ENCODE measurements at places on chromosomes 5 and 9. TPM values are rescaled to one million over a fixed set of nuclear protein-coding genes. Genes with fewer than 3 reads are reported as not detected.

DNA sequence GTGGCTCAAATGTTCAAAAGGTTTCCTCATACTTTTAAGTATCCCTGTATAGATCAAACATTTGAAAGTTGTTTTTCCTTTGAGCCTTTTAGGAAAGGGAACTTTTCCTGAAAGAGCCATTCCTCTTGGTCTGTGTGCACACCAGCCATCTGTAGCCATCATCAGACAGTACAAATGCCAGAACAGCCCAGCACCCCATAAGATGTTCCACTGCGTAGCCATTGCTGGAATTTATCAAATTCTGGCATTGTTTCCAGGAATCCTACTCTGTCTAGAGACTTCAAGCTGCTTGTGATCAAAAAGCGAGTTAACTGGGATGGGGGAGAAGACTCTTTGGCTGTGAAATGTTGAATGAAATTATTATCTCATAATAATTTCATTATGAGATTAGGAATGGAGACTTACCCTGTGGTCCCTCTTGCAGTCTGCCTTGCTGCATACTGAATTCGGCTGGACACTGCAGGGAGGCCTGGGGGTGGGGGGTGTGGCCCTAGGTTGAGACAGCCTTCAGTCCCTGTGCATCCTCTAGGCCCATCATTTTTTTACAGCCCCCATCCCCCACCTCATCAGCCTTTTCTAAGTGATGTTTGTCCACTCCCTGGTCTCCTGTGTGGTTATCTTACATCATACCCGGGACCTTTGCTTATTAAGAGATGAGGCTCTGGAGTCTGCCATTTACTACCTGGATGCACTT is 99.8 kb downstream of the RALGPS1 start:
- no peak for DNase-seq

GRCh38 chr5:171272996-171273970 is 35.8 kb upstream of the TLX3 start:
- no peak for DNase-seq

- DNase-seq = no peak
Observed at GRCh38 chr5:55903121-55903701, 52.1 kb downstream of the IL31RA start.

- DNase-seq = no peak
Observed at GRCh38 chr9:71766663-71767062, 1.6 kb downstream of the CEMIP2 start.

GRCh38 chr5:141846031-141846430 is 32.2 kb downstream of the PCDH1 start:
- peak; percentile 53 for DNase-seq

DNA sequence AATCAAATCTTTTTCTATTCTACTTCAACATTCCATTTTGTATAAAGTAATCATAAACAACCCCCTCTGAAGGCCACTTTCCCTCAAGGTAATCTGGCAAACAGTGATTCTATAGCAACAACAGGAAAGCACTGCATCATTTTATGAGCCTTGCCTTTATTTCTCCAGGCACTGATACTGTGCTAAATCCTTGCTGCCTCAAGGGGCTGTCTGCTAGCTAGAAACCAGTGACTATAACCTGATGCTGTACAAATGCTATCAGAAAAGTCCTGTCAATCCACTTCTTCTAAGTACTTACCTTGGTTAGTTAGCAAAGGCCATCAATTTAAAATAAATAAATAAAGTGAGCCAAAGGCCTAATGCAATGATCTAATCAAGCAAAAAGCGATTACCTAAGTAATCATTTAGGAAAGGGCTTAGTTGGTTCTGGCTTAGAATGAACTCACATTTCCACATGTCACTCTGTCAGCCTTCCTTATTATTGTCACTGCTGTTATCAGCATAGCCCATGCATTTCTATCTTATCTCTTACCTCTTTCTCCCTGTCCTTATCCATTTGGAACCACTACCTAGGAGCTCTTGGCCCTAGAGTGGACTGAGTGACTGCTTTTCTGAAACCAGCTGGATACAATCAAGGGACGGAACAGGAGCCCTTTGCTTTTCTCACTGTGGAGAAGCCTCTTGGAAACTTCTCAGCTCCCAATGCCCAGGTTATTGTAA is 246.1 kb upstream of the MEF2C start:
- no peak for DNase-seq

GRCh38 chr9:23044549-23044948 is 597.9 kb downstream of the DMRTA1 start:
- no peak for DNase-seq

The NME5 gene
- 6.7 TPM for total RNA-seq

All from urinary bladder (tissue), 4 donors.